ENCODE measurements at places on chromosomes 4 and X. TPM values are rescaled to one million over a fixed set of nuclear protein-coding genes. Genes with fewer than 3 reads are reported as not detected.

The MAP7D2 gene
- 5.2 TPM for total RNA-seq

- no peak for DNase-seq
Measured at GRCh38 chr4:142354041-142354440, 492.1 kb downstream of the INPP4B start.

The RBM3 gene
- total RNA-seq: 46.0 TPM

The TMEM271 gene
- total RNA-seq: not detected

The SULT1B1 gene
- total RNA-seq: 0.75 TPM

The SLC2A9 gene
- total RNA-seq: 10.4 TPM

The KIT gene
- 24.4 TPM for total RNA-seq

DNA sequence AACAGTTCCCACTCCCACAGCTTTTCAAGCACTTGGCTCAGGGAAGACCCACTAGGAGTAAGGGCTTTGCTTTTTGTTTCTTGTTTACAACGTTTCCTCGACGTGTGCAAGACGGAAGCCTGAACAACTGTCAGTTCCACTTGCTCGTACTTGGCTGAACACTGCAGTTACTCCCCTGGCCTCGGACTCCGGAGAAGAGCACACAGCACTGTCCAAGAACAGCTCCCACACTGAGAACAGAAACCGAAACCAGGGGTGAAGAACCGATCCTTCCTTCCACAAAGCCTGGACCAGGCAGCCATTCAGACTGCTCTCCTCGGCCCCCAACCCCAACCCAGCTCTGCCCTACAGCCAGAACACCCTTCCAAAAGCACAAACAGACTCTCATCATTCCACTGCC, 25.5 kb downstream of the IRF2 start:
- peak; percentile 31 for DNase-seq

DNA sequence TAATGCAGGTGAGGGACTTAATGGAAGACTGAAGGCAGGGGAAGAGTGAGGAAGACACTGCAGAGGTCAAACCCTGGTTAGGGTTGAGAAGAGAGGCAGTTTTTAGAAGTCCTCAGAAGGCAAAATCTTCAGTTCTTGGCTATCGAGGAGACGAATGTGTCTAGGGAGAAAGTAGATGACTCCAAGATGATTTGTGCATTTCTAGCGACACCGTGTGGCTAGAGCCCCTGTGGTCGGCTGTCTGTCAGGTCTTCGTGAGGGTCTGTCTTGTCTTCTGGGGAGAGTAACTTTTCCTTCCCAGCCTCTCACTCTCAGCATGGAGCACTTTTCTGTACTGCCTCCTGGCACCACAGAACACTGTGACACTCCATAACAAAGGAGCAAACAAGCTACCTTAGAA, 458.1 kb downstream of the STIM2 start:
- peak; percentile 18 for DNase-seq

The PCDH19 gene
- 0.66 TPM for total RNA-seq

DNA sequence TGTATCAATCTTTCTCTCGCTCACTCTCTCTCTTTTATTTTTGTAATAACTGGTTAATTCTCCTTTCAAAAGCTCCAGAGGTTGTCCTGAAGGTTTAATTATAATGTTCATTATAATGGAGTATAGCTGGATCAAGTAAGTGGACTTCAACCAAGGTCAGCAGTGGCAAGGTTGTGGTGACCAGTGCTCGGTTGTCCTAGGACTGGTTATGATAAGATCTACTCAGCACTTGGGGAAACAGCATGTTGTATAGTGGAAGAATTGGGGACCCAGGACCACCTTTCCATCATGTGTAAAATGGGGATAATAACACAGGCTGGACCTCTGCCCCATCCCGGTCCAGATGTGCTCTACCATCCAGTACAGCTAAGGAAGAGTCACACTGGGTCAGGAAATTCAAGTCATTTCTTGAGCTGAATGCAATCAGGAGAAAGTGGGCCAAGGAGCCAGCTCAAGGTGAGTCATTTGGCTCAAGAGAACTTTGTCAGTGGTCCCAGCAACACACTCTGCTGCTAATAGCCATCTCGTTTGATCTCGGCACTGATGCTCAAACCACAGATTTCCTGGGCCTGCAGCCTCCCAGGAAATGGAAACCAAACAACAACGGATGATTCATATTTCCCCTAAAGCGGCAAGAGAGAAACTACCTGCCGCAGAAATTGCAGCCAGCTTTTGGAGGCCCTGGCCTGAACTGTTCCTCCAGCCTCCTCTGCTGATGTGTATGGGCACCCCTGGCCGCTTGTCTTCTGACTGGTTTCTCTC, 123.6 kb upstream of the RBPJ start:
- no peak for DNase-seq

DNA sequence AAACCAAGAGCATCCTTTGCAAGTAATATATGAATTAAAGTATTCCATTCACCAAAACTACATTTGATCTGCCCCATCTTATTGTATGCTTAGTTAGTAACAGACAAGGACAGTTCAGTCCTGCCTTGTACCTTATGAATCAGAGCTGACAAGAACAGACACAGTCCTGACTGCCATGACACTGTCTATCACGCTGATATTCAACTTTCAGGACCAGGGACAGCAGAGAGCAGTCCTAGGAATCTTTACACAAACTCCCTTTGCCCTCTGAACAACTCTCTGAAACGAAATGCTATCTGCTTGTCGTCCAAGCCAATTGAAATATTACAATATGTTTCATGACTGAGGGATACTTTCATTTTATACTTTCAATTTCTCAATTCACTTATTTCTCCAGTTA, 268.6 kb upstream of the VCX start:
- DNase-seq: peak; percentile 10

GRCh38 chrX:45824471-45824870, 623.8 kb upstream of the DIPK2B start:
- peak; percentile 16 for DNase-seq

Data from mucosa of gallbladder (tissue), 1 donor.